ENCODE measurements at places on chromosomes 11 and 22.

- no peak for DNase-seq
Measured at GRCh38 chr11:133529807-133530500, 2.3 kb downstream of the OPCML start.

- no peak for DNase-seq
Measured at GRCh38 chr11:5631417-5631816, 6.6 kb downstream of the TRIM34 start.

DNA sequence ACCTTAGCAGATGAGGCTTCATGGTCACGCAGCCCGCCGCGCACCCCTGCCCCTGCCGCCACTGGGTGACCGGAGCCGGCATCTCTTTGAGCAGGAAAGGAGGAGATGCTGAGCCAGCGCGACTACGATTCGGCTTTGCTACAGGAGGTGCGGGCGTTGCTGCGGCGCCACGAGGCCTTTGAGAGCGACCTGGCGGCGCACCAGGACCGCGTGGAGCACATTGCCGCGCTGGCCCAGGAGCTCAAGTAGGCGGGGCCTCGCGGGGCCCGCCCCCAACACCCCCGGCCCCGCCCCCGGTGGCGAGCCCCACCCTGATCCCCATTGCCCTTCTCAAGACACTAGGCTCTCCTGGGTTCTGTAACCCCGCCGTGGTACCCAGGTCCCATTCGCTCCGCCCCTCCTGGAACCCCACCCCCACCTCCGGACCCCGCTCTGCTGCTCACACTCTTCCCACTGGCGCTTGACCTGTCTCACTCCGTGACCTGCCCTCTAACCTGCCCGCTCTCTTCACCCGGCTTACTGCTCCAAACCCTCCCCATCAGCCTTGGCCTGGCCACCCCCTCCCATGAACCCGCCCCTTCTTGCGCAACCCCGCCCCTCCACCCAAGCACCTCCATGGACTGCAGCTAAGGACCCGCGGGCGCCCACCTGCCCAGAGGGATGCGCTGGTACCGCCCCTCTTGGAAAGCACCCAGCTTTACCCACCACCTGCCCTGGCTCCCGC, 9.1 kb downstream of the CTSF start:
- peak; percentile 25 for DNase-seq

DNA sequence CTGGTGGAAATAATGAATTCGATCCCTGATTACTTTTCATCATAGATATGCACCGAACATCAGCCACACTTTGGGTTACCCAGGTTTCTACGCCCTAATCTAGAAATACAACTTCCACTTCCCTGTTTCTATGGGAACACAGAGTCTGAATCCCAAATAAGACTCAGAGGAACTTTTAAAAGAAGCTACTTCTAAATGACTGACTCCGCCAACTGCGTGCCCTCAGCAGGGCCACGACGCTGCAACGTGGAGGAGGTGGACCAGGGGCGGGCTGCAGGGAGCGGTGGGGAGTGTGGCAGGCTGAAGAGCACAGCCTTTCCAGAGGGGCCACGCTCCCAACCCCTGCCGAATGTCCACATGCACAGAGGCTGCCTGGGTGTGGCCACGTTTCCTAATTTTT, 304.0 kb downstream of the SHANK2 start:
- DNase-seq, result peak; percentile 52

DNA sequence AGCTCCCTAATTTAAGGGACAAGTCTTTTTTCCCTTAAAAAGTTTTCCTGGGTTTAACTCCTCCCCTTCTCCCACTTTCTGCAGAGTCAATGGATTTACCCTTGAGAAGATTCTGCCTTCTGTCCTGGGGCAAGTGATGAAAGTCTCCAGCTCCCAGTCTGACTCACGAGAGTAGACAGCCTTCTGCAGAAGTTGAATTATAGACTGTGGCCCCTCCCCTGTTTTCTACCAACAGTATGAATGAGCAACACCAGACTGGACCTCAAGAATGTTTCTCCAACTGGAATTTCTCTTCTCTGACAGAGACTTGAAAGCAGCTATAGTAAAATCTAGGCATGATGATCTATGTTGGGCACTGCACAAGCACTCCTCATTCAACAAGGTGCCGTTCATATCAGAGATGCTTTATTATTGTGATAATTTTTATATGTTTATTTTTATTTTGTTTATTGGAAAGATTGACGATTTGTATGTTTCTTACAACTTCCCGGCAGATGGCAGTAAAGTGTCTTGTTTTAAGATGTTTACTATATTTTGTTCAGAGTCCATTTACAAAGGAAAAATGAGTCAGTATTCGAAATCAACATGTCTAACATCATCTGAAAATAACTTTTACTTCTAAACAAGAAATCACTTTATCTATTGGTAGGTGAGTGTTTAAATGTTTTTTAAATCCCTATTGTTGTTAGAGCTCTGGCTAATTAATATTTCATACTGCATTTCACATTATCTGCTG, 56.6 kb downstream of the LMO2 start:
- peak; percentile 40 for DNase-seq
